ENCODE measurements at places on chromosomes 4 and X.
A peak's percentile ranks its signal among the peaks of the same experiment; 100 is the strongest.

DNA sequence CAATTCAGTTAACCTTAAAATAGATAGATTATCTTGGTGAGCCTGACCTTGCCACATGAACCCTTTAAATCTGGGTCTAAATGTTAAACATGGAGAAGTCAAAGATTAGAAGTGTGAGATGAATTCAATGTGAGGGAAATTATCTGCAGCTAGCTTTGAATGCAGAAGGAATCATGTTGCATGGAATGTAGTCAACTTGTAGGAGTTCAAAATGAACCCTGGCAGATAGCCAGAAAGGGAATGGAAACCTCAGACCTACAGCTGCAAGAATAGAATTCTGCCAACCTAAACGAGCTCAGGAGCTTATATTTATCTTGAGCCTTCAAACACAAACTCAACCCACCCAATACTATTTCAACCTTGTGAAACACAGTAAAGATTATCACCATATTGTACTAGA is 632.5 kb downstream of the KCTD8 start:
- no peak for DNase-seq

GRCh38 chr4:108751321-108751720 is 11.5 kb downstream of the ETNPPL start:
- DNase-seq: no peak

DNA sequence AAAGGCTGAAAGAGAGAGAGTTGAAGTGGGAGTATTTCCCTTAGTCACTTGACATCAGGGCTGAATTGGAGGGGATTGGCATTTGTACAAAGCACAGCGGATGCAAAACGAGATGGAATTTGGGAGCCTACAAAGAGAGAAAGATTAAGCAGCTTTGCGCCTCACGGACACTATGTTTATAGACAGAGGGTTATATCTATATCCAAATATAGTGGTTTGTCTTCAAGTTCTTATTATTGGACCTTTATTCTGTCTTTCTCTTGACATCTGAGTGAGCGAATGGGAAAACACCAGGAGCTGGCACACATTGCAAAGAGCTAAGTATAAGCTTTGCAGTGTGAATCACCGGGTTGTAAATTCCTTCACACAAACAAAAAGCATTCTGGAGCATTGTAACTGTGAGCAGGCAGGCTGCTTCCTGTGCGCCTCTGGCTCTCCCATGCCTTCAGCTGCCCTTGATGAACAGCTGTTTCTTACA is 500.2 kb downstream of the STIM2 start:
- DNase-seq: no peak

DNA sequence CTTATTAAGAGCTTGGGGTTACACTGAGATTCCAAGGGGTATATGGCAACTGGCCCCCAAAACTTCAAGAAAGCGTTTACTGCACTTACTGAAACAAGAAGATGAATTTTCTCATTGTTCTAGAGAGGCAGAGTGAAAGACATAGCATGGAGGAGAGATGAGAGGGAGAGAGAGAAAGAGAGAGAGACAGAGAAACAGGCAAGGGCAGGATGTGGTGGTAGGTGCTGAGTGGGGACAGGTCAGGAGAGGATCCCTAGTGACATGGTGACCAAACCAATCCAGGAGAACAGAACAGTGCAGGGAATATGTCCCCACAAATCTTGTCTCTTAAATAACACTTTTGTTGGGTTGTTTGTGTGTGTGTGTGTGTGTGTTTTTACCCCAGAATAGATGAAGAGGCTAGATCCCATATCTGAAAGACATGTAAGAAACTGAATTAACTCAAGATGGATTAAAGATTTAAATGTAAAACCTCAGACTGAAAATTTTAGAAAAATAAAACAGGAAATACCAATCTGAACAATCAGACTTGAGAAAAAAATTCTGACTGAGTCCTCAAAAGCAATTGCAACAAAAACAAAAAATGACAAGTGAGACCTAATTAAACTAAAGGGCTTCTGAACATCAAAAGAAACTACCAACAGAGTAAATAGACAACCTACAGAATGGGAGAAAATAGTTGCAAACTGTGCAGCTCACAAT is 202.2 kb downstream of the QDPR start:
- no peak for DNase-seq

DNA sequence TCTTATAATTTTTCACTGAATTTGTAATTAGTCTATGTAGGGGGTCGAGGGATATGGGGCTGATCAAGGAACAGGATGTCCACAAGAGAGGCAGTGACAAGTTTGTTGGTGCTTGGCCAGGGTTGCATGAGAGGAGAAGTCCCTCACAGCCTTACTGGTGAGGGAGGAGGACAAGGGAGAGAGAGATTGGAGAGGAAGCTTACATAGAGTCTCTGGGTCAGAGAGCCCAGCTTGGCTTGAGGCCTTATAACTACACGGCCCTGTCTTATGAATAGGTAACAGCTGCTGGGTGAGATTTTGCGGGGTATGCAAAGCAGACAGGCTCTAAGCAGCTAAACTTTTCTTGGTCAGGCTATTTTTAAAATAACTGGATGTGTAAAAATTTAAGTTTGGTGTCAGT is 37.9 kb upstream of the OTUD4 start:
- DNase-seq: no peak

DNA sequence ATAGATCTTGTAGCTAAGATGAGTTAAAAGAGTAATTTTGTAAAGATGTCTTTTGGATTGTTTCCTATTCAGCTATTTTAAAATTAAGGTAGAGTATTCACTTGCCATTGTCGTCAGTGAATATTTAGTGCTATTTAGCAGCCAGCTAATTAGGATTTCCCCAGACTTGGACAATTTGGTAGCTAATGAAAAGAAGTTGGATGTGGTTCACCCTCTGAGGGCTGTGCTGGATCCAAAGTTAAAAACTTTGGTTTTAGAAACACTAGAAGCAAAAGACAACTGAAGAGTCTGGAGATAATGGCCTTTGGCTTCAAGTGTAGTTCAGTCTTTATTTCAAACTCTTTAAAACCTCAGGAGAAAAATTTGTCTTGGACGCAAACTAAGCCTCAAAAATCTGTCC is 41.3 kb downstream of the ATG4A start:
- DNase-seq: no peak

GRCh38 chr4:128658214-128658631 is 151.3 kb upstream of the JADE1 start:
- DNase-seq: no peak

- DNase-seq: no peak
Measured at GRCh38 chr4:73683033-73683432, 57.3 kb upstream of the CXCL8 start.

GRCh38 chr4:155085843-155086530 is 122.4 kb upstream of the NPY2R start:
- no peak for DNase-seq

DNA sequence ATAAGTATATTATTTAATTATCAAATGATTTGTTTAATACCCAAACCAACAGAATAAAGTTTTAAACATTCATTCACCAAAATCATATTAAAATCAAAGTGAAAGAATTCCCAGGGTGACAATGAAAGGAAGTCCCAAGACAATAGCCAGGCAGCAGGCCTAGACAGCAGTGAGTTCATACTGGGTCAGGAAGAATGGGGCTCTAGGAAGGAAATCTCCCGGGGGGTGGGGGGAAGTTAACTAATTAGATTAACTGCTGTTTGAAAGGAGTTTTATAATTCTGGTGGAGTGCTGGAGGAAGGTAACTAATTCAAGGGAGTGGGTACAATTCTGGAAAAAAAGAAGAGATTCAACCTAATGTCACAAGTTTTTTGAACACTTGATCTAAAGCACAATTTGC is 104.1 kb downstream of the ZAR1 start:
- no peak for DNase-seq

DNA sequence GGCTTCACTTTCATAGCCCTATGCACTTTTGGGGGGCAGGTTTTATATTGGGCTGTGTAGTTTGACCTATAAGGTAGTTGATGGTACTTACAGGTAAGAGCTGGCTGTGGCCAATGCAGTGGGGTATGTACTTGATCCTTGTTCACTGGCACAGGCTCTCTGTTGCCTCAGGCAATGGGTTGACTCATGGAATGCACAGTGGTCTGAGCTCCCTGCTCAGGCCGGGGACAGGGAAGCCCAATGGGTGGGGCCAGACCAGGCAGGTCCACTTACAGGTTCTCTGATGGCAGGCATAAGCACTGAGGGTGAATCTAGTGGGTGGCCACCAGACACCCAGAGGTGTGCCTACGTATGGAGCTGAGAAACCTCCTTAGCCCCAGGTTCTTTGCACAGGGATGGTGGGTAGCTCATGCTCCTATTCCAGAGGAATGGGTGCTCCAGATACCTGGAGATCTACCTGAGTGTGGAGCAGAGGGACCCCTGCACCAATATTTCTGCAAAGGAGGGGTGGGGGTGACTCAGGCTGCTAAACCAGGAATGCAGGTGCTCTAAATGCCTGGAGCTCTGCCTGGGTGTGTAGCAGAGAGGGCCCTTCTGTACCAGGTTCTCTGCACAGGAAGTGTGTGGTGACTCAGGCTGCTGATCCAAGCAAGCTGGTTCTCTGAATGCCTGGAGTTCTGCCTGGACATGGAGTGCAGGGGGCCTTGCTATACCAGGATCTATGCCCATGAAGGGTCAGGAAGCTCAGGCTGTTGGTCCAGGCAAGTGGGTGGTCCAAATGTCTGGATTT is 52.3 kb downstream of the IL1RAPL2 start:
- DNase-seq: no peak

DNA sequence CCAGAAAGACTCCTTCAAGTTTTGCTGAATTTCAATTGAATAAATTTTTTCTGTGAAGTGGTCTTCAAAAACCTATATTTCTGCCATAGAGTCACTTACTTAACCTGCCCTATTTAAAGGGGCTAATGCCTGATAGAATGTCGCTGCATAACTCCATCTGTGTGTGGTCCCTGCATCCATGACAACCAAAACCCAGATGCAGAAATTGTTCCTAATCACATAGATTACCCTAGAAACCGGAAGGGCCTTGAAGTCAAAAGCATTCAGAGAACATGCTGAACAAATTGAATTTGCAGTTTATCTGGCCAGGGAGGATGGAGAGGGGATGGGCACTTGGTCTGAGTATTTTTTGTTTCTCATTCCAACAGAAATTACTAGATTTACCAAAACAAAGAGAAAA is 1.5 kb upstream of the PARM1 start:
- no peak for DNase-seq

DNA sequence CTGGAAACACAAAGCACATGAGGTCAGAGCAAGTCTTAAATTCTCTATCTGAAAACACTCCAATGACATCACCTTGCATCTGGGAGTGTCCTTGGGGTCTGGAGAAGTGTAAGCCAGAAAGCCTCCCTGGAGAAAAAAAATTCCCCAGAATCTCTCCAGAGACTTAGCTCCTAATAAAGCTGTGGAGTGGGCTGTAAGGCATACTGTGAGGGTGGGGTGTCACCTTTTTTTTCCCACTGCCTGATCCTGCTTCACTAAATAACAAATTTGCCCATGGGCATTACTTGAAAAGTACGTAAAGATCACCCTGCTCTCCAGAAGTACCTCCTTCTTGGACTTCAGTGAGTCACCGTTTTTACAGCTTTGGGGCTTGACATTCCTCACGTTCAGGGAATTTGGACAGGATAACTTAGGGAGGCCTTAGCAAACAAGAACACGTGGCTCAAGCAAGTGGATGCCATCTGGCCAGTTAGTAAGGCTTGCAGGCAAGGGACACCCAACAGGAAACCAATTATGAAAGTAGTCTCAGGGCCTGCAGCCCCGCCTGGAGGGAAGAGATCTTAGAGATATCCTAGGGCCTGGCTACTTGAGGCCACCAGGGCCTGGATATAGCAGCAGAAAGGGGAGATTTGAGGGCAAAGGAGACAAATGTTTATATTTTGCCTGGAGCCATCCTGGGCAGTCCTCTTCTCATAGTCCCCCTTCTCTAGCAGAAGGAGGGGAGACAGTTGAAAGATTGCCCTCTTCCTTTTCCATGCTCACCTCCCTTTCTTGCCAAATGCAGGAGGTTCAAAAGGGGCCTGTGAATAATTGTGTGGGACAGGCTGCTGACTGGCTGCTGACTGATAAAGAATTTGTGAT is 60.1 kb upstream of the PLAC1 start:
- peak; percentile 47 for DNase-seq

DNA sequence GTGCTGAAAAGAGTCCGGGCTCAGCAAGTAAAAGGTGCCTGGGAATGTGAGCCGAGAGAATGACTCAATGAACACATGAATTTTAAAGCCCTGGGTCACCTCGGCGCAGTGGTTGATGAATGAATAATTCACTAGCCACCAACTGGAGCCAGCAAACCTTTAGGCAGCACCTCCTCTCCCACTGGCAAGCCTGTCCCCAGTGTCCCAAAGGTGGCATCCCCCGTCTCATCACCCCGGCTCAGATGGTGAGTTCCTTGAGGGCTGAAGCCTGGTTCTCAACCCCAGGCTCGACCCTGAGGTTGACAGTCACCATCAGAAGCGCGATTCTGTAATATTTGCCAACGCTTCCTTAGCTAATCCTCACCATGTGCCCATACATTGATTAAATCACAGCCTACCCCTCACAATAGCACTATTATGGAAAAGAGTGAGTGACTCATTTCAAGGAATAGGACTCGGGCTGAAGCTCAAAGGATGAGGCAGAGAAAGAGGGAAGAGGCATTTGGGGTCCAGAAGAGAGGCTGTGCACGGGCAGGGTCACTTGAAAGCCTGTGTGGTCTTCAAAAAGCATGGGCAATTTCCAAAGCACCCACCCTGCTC is 2.7 kb upstream of the CCNQ start:
- DNase-seq: no peak

DNA sequence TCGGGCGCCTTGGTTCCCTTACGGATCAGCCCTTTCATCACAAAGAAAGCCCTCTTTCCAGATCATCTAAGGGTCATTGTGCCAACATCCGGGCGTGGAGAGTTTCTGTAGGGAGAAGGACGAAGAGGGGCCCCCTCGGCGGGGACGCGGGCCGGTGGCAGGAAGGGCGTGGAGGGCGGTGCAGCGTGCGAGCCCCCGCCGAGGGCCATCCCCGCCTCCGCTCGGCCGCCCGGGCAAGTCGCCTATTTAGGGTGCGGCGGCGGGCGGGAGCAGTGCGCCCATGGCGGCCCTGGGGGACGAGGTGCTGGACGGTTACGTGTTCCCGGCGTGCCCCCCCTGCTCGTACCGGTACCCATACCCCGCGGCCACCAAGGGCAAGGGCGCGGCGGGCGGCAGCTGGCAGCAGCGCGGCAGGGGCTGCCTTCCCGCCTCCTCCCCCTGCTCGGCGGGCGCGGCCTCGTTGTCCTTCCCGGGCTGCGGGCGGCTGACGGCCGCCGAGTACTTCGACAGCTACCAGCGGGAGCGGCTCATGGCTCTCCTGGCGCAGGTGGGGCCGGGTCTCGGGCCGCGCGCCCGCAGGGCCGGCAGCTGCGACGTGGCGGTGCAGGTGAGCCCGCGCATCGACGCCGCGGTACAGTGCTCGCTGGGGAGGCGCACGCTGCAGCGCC is at the start of gene ZAR1:
Gene ZAR1, plus strand, starts transcription at position 241 of the 668 bp plus-strand sequence. Its CDS starts 40 bp downstream, at position 281.
- DNase-seq: no peak

DNA sequence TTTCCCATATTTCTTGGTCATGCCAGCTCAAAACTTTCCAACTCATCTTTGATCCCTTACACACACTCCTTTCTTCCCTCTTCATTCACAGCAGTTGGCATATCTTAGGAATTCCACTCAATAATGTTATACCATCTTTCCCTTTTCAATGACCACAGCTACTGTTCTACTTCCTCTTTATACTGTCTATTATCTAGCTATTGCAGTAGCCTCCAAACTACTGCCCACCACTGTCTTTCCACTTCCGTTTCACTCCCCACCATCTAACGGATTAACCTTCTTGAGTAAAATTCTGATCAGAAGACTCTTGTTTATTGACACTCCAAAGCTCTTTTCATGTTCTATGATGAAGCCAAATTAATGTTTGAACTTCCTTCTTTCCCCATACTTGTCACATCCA is 55.8 kb downstream of the ADAMTS3 start:
- no peak for DNase-seq
